Germinal center (tissue), 1 donor: ENCODE measurements at places on chromosomes 12 and 14.

DNA sequence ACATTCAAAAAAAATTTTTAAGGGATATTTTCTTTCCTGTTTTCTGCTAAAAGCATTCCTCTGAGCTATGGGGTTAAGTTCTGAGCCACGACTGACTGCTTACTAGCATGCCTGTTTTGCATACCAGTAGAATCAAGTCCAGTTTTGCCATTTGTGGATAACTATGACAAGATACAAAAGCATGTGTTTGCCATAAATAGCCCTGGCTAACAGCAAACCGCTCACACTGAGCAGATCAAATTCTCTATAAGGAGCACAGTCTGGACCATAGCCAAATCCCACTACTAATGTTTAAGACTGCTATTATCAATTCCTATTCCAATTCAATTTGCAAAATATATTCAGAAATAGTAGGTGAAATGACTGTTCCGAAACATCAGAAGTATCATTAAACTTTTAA lies 3.2 kb downstream of the CFL2 start:
- peak; percentile 52 for DNase-seq

- DNase-seq: no peak
Observed at GRCh38 chr12:122063694-122064024, 14.9 kb upstream of the MLXIP start.

DNA sequence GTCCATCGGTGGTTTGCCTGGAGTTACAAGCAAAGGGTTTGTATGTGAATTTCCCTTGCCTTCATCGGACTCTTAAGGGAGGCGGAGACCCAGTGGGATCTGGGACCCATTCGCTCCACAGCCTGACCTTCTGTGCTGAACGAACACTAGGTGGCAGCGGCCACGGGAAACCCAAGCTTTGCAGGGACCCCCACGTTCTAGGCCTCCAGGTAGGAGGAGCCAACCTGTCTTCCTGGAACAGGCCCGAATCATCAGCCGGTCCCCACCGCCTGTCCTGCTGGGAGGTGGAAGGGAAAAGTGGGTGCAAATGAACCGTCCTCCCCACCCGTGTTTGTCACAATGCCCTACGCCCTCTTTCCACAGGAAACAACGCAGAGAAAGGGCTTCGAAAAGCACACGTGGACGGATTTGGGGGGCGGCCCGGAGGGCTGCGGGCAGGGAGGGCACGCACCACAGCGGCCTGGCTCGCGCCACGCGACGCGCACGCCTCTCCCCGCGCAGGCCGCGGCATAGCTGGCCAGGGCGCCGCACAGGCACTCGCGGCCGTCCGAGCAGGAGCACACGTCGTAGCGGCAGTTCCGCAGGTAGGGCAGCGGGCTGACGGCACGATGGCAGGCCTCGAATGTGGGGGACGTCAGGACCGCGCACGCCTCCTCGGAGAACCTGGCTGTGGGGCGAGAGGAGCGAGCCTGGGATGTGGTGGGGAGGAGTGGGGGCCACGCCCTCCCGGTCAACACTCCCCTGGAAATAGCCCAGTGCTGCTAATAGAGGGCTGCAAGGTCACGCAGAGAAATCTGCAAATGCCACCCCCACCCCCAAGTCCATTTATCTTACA lies 67.8 kb downstream of the VWF start:
- DNase-seq: peak; percentile 53

GRCh38 chr12:83630526-83630925 lies 943.8 kb downstream of the TMTC2 start:
- no peak for DNase-seq

- DNase-seq: no peak
Observed at GRCh38 chr14:89470401-89470800, 53.4 kb upstream of the FOXN3 start.

DNA sequence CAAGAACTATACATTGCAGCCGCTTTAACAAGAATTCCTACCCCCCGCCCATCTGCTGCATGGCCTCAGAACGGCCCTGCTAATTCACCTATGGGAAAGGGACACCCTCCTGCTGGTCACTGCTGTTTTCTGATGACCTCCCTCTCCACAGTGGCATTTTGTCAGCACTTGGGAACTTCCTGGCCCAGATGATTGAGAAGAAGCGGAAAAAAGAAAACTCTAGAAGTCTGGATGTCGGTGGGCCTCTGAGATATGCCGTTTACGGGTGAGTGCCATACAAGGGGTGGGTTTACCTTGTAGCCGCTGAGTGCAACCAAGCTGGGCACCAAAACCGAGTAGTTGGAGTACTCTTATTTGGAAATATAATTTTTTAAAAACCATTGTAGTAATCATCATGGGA lies 2.7 kb downstream of the PXMP2 start:
- DNase-seq: no peak

GRCh38 chr14:100655741-100656085 lies 68.5 kb upstream of the BEGAIN start:
- no peak for DNase-seq

- DNase-seq: no peak
Observed at GRCh38 chr12:70788774-70789173, 131.8 kb downstream of the PTPRR start.

GRCh38 chr12:108570743-108571608 lies 8.6 kb downstream of the ISCU start:
- no peak for DNase-seq

DNA sequence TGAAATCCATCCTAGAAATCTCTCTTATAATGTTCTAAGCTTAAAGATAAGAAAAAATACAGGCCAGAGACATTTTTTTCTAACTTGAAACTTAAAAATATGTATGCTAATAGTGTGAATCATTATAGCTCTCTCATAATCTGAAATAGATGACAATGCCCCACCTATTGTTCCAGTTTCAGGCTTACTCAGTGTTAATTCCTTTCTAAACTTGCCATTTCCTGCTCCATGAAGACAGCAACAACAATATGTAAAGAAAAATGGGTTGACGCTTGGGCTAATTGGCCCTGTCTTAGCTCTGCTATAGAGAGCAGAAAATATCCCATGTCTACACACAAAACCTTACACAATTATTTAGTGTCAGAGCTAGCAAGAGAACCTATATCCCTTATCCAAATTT lies 37.1 kb downstream of the LMO3 start:
- no peak for DNase-seq

DNA sequence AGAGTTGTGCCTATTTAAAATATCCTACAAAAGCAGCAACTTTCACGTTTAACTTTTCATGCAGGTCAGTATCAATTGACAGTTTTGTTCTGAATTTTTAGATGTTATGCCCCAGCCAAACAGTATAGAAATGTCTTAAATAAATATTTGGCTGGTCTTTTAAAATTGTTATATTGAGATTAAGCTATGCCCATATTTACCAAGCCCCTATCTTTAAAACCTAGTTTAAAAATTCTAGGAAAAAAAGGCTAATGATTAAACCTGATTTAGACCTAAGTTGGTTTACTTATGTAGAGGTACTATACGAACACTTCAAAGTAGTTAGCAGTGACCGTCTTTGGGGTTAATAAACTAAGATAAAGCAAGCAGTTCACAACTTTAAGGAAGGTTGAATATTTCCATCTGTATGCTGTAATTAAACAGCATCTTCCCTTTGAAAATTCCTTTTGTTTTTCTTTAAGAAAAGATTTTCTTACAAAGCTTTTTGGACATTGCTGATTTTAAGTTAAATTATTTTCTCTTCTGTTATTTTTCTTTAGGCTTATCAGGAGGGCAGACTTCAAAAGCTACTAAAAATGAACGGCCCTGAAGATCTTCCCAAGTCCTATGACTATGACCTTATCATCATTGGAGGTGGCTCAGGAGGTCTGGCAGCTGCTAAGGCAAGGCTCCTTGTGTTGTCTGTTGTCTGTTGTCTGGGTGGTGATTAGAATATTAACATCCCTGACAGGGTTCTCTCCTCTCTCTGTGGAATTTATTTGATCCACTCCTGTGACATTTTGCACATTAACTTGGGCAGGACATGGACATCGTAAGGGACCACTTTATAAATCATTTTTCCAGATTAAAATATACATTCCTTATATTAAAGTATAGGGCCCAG lies 7.5 kb downstream of the EID3 start:
- DNase-seq: no peak

DNA sequence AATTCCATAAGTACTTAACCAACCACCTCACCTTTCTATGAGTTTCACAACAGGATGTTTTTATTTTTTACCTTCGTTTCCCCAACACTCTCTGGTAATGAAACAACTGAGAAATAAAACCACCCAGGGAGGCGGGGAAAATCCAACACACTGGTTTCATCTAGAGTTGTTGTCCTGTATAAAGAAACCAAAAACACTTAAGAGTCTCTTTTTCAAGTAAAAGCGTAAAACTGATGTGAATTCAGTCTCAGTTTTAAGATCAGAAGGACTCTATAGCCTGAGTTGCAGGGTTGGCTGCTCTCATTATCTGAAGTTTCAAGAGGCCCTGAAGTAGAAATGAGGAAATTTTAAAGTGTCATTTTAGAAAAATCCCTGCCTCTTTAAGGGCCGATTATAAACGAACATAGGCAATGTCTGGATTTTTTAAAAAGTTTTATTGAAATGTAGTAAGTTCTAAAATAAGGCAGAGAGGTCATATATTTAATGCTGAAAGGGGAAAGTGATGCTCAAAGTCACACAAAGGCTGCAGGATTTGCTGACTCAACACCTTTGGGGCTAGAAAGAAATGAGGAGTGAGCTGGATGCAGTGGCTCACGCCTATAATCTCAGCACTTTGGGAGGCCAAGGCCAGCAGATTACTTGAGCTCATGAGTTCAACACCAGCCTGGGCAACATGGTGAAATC lies 27.2 kb downstream of the HIGD1C start:
- no peak for DNase-seq

DNA sequence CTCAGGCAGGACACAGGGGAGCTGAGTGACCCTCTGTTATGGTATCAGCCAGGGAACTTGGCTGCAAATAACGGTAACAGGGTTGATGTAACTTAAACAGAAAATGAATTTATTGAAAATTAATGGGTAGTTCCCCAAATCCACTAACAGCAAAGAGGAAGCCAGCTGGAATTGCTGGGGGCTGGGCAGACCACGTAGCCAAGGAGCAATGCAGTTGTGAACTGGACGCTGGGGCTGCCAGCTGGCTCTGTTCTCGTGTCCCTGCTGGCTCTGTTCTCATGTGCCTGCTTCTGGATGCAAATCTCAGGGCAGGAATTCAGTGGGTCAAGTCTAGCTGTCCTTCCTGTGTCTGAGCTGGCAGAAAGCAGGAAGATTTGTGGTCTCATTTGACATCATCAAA lies 1383.3 kb upstream of the TMEM132C start:
- no peak for DNase-seq

GRCh38 chr14:95436354-95436753 lies 80.1 kb downstream of the SYNE3 start:
- DNase-seq: no peak

DNA sequence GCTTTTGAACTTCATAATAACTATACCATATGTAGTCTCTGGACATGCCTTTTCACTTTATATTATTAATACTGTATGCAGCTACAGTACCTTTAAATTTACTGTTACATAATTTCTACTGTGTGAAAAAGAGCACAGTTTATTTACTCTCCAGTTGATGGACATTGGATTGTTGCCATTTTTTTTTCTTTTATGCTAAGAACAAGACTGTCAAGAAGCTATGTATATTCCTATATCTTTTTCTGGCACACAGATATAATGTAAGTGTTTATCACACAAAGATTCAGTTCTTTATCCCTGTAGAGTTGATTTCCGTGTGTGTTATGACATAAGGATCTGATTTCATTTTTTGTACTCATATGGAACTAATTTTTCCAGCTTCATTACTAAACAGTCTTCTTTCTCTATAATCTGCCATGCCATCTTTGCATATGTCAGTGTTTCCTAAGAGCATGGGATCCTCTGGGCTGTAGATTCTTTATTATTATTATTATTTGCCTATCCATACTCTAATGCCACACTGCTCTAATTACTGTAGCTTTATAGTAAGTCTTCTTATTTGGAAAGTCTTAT lies 593.0 kb upstream of the ATP2B1 start:
- no peak for DNase-seq

DNA sequence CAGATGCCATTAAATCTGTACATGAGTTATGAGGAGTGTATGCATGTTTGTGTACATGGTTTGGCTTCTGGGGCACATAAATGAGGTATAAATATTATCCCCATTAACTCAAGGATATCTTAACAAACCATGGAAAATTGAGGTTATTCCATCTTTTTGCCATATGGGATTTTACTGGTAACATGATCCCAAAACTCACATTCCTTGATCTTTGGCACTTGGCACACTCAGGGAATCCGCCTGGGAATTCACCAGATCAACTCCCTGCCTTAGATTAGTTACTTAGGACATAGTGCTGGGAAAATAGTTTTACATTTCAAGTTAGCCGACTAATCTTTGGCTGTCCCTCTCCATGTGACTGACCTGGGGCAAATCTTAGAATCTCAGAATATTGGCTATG lies 16.9 kb downstream of the CDKN1B start:
- DNase-seq: no peak

DNA sequence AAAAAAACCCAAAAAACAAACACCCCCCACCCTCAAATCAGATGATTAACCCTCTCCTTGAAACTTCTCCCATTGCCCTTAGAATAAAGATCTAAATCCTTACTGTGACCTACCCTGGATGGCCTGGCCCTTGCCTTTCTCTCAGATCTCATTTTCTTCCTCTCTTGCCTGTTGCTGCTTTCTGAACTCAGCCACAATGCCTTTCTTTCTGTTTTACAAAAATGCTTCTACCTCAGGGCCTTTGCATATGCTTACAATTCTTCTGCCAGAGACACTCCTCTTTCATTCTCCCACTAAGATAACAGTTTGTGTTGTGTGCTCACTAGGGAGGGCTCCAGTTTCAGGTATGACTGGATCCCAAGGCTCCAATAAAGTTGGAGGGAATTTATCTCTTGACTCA lies 108.3 kb downstream of the PTPN11 start:
- DNase-seq: no peak

- DNase-seq: no peak
Observed at GRCh38 chr12:109446-109845, 42.9 kb downstream of the IQSEC3 start.

DNA sequence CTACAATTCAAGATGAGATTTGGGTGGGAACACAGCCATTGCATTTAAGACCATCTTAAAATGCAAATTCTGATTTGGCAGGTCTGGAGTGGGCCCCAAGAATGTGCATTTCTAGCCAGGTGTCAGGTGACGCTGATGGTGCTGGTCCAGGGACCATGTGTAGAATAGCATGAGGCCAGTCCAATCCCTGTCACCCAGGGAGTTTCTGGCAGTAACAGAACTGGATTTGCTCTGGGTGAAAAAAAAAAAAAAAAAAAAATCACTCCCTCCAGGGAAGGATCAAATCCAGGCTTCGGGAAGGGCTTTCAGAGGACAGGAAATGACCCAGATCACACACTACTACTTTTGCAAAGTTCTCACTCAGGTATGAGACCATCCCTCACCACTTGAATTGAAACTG lies 213.2 kb upstream of the NOS1 start:
- DNase-seq: no peak

- no peak for DNase-seq
Observed at GRCh38 chr14:69093631-69094421, 59.1 kb downstream of the DCAF5 start.
